Fibroblast of the aortic adventitia (primary cell): ENCODE measurements at places on chromosomes 6 and 20. TPM values are rescaled to one million over a fixed set of nuclear protein-coding genes. Genes with fewer than 3 reads are reported as not detected.
A peak's percentile ranks its signal among the peaks of the same experiment; 100 is the strongest.

Gene PRDM13
- not detected in 2 replicates for total RNA-seq

GRCh38 chr6:36657271-36657670 is 21.2 kb upstream of the CDKN1A start:
- DNase-seq = no peak

- DNase-seq = no peak
These were observed 3.8 kb downstream of the TRIM15 start for GRCh38 chr6:30167101-30167500.

Gene LAMA2
- total RNA-seq = 99.1 and 103 TPM in 2 replicates

DNA sequence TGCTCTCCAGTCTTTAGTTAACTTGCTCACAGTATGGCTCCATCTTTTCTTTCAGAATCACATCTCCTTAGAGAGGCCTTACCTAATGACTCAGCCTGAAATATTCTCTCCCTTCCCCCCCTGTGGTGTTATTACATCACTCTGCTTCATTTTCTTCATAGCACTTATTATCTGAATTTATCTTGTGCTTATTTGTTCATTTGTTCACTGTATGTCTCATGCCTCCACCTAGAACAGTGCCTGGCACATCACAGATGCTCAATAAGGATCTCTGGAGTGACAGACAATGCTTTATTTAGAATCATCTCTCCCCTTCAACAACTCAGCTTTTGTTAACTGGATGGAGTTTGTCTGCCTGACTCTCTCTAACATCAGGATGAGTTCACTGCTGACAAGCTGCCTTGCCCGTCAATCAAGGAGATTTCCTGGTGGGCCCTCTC is 96.6 kb upstream of the MAN1A1 start:
- peak; percentile 78 for DNase-seq

DNA sequence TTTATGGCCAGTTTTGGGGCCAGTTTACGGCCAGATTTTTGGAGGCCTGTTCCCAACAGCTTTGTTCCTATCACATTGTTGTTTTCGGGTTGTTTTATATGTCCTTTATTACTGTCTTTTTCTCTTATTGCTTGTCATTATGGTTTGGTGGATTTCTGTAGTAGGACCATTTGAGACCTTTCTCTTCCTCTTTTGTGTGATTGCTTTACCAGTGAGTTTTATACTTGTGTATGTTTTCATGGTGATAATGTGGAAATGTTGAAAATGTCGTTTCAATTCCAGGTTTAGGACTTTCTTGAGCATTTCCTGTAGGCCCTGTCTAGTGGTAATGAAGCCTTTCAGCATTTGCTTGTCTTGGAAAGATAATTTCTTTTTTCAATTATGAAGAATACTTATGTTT is 17.8 kb downstream of the HLA-B start:
- no peak for DNase-seq

GRCh38 chr6:126351960-126352359 is 12.0 kb downstream of the CENPW start:
- no peak for DNase-seq

DNA sequence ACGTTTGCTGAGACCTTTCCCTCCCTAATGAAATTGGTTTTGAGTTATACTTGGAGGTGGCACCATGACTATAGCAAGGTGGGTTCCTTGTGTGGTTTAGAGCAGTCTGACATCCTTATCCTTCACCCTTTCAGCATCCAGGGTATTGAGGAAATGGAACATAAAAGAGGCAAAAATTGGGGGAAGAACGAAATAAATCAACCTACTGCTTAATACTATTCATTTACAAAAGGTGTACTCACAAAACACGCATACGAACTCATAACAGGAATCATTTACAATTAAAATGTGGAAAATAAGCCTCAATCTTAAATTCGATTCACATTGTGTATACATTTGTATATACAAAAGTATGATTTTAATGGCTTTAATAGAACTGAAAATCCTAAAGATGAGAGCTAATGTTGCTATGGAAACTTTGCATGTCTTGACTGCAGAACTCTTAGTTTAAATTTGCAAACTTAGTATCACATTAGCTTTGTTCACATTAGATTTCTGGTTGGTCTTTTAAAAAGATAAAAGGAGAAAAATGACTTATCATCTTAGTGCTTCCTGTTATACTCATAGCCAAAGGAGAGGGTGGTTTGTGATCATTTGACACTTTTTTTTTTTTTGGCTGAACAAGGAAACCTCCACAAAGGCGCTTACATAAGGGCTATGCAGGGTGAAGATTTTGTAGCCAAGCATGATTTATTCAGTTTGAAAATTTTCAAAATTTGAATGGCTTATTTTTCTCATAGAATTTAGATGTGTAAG is 76.1 kb upstream of the ATXN1 start:
- DNase-seq = no peak

Gene HTR1B
- total RNA-seq = under 0.01 and 0.25 TPM in 2 replicates

DNA sequence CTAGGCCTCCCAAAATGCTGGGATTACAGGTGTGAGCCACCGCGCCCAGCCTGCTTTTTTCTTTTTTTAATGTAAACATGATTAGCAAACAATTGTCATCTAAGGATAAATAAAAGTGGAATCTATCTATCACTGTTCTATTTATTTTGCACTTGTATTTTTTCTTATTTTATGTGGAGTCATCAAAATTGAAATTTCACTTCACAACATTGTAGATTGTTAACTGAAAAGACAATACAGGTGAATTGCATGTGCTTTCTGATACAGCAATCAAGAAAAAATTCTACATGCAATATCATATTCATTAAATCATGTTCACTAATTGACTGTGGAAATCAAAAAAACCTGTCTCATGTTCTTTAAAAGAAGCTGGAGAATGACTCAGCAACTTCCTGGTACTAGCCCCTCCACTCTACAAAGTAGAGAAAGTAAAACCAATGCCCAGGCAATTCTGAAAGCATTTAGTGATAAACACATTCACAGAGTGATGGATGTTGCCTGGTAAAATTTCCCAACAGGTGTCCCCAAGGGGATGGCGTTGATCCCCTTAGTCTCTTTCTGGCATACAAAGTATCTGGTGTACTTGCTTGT is 10.7 kb upstream of the RFX6 start:
- DNase-seq = no peak

DNA sequence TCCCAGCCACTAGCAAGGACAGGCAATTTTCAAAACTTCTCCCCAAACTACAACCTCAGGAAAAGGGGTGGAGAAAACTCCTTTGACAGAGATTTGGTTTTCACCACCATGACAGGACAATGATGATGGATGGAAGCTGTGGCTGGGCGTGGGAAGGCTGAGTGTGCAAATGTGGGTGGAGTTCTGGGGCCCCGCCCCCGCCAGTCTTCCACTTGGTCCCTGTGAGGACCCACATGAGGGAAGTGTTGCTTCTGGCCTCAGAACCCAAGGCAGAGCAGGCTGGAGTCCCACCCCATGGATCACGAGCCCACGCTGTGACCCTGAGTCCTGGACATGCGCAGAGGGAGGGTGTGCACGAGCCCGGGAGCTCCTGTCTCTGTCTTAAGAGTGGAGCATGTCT is 21.5 kb upstream of the MRGBP start:
- no peak for DNase-seq

DNA sequence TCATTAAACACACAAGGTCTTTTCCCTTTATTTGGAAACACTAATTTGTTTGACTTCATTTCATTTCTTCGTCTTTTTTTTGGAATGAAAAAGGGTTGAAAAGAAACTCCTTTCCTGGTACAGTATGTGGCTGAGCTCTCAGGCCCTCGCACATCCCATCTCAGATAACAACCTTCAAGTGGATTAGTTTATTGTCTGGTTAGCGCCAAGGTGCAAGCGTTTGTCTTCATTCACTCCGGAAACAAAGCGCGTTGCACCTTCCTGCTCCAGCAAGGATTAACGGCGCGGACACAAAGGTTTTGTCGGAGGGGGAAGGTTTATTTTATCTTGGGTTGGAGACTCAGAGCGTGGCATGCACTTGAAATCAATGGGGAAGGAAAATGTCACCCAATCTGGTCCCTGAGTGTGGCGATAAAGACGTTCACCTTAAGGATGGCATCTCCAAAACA is 5.3 kb upstream of the NKX2-2 start:
- no peak for DNase-seq

DNA sequence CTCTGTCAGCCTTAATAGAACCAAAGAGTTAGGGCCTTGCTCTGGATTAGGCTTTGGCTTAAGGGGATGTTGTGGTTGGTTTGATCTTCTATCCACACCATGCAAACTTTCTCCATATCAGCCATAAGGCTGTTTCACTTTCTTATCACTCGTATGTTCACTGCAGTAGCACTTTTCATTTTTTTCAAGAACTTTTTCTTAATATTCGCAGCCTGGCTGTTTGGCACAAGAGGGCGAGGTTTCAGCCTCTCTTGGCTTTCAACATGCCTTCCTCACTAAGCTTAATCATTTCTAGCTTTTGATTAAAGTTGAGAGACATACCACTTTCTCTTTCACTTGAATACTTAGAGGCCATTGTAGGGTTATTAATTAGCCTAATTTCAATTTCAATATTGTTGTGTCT is 193.1 kb downstream of the NRN1 start:
- DNase-seq = no peak
